Stimulated activated CD8-positive, alpha-beta memory T cell treated with anti-CD3 and anti-CD28 coated beads, Interleukin-7, amount 100 ng/mL, for 24 hours (primary cell): ENCODE measurements at places on chromosomes 4 and X.

GRCh38 chr4:3237712-3238560 is 11.0 kb upstream of the MSANTD1 start:
- no peak for DNase-seq

GRCh38 chrX:118272242-118272641 is 73.7 kb upstream of the WDR44 start:
- no peak for DNase-seq

GRCh38 chr4:26899991-26900390 is 39.4 kb downstream of the STIM2 start:
- DNase-seq: no peak

GRCh38 chrX:68146054-68146453 is 287.2 kb downstream of the OPHN1 start:
- no peak for DNase-seq

DNA sequence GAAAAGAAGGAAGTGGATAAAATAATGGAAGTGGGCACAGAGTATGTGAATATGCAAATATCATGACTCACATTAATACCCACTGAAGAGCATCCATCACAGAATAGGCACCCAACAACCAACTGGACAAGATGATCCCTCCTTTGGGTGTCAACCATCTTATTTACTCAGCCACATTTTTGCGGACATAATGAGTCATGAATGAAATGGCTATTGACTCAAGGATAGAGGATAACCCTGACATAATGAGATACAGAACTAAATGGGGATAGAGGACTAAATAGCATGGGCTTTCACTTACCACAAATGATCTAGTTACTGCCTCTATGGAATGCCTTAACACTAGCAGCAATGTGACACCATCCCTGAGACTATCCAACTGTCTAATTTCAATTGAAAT is 224.7 kb downstream of the ANTXR2 start:
- no peak for DNase-seq

- DNase-seq: no peak
Measured at GRCh38 chr4:62015043-62015739, 815.1 kb downstream of the ADGRL3 start.

DNA sequence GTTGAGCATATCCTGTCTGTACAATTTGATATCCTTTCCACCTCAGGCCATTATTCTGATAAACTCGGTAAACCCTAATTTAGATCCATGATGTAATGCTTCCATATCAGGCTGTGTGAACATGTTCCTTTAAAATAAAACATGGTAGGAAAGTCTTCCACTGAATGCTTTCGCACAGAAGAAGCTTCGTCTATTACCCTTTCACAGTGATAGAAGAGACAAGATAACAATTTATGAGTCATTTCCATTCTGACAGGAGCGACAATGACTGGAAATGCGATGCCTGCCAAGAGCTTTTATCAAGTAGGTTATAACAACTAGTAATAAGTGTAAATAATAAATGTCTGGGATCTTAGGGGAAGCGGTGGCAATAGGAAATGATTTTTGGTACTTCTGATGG is 98.8 kb downstream of the TTC29 start:
- no peak for DNase-seq

DNA sequence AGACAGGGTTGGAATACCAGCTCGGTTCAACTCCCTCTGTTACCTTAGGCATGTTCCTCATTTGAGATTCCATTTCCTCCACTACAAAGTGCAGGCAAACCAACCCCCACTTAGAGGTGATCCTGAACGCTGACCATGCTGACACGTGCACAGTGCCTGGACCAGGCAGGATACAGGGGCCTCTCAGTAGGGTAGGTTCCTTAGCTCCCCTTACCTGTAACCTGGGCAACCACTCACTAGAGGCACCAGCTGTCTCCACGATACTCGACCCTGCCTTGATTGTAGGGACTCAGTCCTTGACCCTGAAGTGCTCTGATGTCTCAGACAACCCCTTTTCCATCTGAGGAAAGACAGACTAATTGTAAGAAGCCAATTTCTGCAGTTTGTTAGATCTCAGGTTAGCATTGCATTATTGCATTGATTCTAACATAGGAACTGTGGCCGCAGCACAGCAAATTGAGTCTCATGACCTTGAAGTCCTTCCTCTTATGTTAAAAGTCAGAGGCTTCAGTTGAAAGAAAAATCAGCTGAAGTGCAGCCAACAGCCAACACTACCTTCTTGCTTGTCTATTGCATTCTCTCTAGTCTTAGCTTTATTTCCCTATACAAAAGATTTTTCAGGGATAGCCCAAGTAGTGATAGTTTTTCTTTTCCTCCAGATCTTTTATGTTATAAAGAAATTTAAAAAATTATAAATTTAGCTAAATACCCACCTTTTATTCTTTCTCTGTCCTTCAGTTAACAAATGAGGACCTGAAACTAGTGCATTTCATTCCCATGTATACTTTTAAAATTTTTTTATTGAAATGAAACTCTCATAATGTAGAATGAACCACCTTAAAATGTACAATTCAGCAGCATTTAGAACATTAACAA is 11.2 kb upstream of the C1QTNF7 start:
- DNase-seq: no peak

DNA sequence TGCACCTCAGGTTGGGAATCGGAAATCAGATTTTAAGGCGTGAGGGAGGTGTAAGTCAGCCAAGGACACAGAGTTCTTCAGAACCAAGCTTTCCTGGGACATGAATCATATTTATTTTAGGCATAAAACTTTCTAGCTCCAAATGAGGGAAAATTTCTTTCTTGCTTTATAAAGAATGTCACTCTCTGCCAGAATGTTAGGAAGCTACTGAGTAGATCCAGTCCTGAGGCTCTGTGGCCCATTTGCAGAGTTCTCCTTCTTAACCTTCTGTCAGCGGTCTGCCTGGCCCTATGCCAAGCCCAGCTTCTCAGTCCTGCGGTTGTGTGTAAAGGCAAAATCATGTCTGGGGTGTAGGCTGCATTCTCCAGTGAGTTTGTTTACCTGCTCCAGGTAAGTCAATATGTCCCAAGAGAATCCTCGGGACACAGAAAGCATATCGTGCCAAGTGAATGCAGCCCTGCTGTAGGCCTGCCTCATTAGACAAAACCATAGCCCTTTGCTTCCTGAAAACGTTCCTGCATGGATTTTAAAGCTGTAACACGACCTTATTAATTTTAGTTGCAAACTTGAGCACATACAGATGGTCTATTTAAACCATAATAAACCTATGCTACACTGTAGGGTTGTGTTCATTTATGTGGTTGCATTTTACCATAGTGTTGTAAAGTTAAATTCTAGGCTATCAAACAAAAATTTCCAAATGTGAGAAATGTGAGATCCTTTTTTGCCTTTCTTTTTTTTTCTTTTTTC is 29.2 kb upstream of the CCNI start:
- no peak for DNase-seq

- DNase-seq: no peak
Measured at GRCh38 chr4:114674080-114674479, 75.5 kb downstream of the UGT8 start.
